Activated CD4-positive, alpha-beta T cell treated with anti-CD3 and anti-CD28 coated beads, Interleukin-2, amount 50 U/mL, for 24 hours (primary cell): ENCODE measurements at places on chromosomes 4 and X.

DNA sequence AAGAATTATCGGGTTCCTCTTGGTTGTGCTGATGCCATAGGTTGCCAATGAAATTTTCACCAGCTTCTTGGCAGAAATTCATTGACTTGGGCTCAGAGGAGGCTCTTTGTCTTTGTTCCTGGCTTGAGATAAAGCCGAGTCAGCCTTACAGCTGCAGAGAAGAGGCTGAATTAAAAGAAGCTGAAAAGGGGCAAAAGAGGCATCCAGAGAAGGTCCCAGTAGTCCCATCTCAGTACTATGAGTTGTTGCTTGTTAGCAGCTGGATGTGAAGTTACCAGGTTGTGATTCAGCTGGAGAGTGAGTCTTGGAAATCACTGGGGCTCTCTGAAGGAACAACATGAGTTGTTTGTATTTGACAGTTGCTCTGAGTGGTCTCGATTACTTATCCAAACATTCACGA, 59.7 kb downstream of the SMAD1 start:
- DNase-seq: no peak

DNA sequence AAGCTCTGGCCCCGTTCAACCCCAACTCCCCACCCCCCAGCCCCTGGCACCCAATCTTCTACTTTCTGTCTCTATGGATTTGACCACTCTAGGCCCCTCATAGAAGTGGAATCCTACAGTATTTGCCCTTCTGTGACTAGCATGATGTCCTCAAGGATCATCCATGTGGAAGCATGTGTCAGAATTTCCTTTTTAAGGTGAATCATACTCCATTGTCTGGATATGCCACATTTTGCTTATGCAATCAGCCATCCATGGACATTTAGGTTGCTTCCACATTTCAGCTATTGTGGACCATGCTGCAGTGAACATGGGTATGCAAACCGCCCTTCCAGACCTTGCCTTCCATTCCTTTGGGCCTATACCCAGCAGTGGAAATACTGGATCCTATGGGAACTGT, 15.5 kb downstream of the CCNQ start:
- no peak for DNase-seq

DNA sequence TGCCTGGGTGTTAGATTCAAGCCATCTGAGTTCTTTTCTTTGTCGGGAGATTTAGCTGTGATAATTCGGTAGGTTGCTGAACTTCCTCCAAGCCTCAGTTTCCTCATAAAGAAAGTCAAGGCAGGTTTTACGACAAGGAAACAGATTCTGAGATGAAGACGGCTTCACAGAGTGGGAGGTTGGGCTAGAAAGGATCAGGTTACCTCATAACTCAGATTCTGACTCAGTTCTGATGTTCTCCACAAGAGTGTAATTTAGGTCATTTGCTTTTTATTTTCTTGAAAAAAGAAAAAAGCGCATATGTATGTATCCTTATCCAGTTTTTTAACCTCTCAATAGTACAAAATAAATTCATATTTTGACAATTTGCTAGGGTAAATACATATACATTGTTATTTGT, 47.2 kb upstream of the ELOVL6 start:
- no peak for DNase-seq

GRCh38 chrX:80021621-80022020, 7.1 kb downstream of the TBX22 start:
- DNase-seq: no peak

- DNase-seq: no peak
Measured at GRCh38 chr4:141757287-141757686, 120.9 kb downstream of the IL15 start.

GRCh38 chr4:113026556-113026955, 22.9 kb upstream of the ANK2 start:
- no peak for DNase-seq

GRCh38 chr4:176309046-176309445, 10.7 kb upstream of the SPCS3 start:
- DNase-seq: no peak

DNA sequence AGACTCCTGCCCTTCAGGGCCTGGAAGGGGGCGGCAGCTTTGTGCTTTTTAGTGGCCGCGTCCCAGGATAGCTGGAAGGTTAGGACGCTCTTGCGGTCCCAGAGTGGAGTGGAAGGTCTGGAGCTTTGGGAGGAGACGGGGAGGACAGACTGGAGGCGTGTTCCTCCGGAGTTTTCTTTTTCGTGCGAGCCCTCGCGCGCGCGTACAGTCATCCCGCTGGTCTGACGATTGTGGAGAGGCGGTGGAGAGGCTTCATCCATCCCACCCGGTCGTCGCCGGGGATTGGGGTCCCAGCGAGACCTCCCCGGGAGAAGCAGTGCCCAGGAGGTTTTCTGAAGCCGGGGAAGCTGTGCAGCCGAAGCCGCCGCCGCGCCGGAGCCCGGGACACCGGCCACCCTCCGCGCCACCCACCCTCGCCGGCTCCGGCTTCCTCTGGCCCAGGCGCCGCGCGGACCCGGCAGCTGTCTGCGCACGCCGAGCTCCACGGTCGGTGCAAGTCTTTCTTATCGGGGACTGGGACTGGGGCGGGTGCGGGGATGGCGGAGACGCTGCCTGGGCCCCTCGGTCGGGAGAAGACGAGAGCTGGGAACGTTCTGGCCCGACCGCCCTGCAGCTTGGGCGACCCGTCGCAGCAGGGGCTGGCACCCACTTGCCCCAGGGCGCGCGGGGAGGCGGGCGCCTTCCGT, at the start of gene EDNRA:
Gene EDNRA (plus strand): TSS at position 207 of the 686 bp plus-strand sequence. CDS start 4,585 bp downstream, outside the sequence.
- no peak for DNase-seq

GRCh38 chrX:149223854-149224253, 281.3 kb downstream of the IDS start:
- no peak for DNase-seq

GRCh38 chr4:44914748-44915147, 188.4 kb upstream of the GNPDA2 start:
- DNase-seq: no peak

- DNase-seq: no peak
Measured at GRCh38 chr4:25423548-25423947, 46.5 kb downstream of the ANAPC4 start.

DNA sequence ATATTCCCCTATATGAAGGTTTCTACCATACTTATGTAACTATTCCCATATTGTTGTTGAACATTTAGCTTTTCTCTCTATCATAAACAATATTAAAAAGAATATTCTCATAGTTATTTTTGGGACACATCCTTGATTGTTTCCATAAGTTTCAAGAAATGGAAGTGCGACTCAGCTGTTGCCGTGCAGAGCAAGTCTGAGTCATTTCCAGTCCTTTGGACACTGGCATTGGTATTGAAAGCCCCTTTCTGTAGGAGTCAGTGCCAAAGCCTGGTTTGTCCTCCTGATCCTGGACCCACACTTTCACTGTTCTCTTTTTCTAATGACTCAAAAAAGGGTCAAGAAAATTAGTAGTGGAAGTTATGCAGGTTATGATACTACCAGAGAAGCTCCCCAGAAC, 108.3 kb upstream of the DIAPH2 start:
- DNase-seq: no peak

GRCh38 chrX:85544609-85545008, 165.1 kb upstream of the POF1B start:
- DNase-seq: no peak

DNA sequence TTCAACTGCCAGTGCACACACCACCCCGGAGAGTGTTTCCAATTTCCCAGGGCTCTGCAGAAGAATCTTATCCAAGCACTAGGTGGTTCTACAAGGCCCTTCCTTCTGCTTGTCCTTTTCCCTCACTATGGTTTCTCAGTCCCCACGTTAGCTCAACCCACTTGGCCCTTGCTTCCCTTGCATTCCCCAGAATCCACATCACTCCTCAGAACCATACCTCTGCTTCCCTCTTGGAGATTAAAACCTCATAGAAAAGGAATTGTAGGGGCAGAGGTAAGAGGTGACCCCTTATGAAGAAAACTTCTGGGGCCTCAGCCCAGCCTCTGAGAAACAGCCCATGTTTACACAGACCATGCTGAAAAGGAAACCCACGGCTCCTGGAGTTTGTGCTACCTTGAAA, 42.4 kb downstream of the TSPAN5 start:
- no peak for DNase-seq

GRCh38 chr4:165537028-165537648, 158.3 kb downstream of the CPE start:
- no peak for DNase-seq

GRCh38 chrX:129523079-129523911, at the start of gene SMARCA1:
SMARCA1 (minus strand) TSS chrX:129523490; CDS start chrX:129523370, 120 bp downstream.
- DNase-seq: no peak
